ENCODE measurements at places on chromosomes 2 and 18.

GRCh38 chr2:59277671-59278070, 1036.5 kb upstream of the FANCL start:
- no peak for DNase-seq

GRCh38 chr2:198706476-198707082, 751.2 kb downstream of the SATB2 start:
- no peak for DNase-seq

- no peak for DNase-seq
Measured at GRCh38 chr2:169018390-169018789, 12.7 kb downstream of the ABCB11 start.

- DNase-seq: no peak
Measured at GRCh38 chr2:201754717-201755415, 25.9 kb downstream of the ALS2 start.

- DNase-seq: no peak
Measured at GRCh38 chr2:228446734-228447133, 265.2 kb upstream of the SPHKAP start.

- peak; percentile 98 for DNase-seq
Measured at GRCh38 chr2:39492095-39492590, 55.1 kb upstream of the MAP4K3 start.

GRCh38 chr2:42752314-42752713, 11.6 kb downstream of the OXER1 start:
- no peak for DNase-seq

GRCh38 chr2:216873573-216873972, 13.7 kb upstream of the TNP1 start:
- no peak for DNase-seq

GRCh38 chr2:112582314-112582746, 2.1 kb upstream of the CHCHD5 start:
- DNase-seq: peak; percentile 71

GRCh38 chr2:121501554-121501953, 29.1 kb upstream of the RNU4ATAC start:
- no peak for DNase-seq

DNA sequence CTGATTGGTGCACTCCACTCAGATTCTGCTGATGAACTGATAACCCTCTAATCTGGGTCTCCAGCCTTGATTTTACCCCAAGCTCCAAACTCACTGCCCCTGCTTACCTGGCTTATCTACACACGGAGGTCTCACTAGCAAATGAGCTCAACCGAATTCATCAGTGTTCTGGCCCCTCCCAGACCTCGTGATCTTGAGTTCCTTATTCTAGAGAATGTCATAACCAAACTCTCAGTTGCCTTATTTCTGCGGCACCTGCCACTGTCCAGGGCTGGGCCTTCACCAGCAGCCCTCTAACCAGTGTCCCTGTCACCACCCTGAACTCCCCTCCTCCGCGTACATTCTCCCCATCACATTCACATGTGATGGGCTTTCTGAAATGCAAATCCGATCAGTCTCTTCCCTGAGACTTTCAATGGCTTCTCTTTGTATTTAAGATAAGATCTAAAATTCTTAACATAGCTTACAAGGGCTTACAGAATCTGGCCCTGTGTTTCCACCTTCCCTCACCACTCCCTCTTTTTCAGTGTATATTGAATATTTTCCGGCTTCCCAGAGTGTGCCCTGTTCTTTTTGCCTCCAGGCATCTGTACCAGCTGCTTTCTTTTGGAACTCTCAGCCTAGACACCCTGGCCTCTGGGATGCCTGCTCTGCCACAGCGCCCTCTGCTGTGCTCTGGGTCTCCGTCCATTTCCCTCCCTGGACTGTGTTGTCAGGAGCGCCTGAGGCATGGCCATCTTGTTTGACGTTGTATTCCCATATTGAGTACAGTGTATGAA, 31.1 kb downstream of the NAB1 start:
- DNase-seq: peak; percentile 94

GRCh38 chr2:65396348-65397026, 35.9 kb downstream of the SPRED2 start:
- no peak for DNase-seq

DNA sequence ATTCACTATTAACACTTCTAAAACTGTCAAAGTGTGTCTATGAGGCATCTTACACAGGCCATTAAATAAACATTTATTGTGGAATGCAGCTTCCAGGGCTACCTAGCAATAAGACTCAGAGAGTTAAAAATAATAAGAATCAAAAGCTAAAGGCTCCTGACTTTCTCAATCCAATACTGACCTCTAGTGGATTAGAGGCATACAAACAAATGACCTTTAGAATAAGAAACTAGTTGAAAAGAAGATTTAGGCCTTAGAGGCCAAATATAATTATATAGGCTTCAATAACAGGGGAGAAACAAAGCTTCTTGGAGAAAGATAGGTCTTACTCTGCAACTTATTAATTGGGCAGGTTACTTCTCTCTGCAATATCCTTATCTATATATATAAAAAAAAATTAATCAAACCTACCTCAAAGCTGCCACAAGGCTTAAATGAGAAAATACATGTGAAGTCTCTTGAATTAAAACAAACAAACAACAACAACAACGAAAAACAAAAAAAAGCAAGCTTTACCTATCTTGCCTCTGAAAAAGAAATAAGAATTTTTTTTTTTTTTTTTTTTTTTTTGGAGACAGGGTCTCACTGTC, 246.1 kb downstream of the EXOC6B start:
- peak; percentile 77 for DNase-seq

GRCh38 chr2:2328848-2329247, 2.2 kb downstream of the MYT1L start:
- DNase-seq: no peak

DNA sequence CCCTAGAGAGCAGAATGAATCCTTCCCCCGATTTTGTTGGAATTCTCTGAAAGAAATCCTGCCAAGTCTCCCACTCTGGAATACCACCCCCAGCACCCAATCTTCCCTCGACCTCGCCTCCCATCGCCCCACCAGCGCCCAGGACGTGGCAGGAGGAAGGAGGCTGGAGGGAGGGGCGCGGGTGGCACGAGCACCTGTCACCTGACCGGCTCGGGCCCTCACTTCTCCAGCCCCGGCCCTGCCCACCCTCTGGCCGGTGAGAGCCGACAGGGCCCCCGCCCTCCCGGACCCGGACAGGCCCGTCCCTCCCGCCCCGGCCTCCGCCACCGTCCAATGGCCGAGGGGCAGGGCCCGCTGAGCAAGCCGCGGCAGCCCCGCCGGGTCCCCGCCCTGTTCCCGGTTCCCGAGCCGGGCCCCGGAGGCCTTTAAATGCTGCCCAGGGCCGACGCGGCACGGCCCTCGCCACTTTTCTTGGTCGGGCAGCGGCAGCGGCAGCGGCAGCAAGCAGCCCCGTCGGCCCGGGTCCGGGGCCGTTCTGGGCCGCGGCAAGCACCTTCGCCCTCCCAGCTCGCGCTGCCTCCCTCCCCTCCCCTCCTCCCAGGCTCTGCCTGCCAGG, at the start of gene LGALSL:
Gene LGALSL (plus strand): TSS at position 393 of the 616 bp plus-strand sequence. CDS start 384 bp downstream, outside the sequence.
- peak; percentile 70 for DNase-seq
